Activated T-helper 2 cell treated with anti-CD3 and anti-CD28 coated beads, Interferon-gamma antibody, Interleukin-2, Interleukin-4, amounts not matched to agents 10 μg/mL and 5 μg/mL and 100 μg/mL, durations not matched to agents 14 hours and 24 hours and 36 hours (primary cell): ENCODE measurements at places on chromosomes 2 and 18.

- H3K4me3 ChIP-seq = no peak overlapping the region
- DNase-seq = no peak
- peaks cover 2% of the 10 kb centered on the region for H3K36me3 ChIP-seq
These were observed 801 bp downstream of the OSR1 start for GRCh38 chr2:19357402-19358241.

GRCh38 chr2:122074201-122074600 is 318.8 kb downstream of the TSN start:
- H3K4me3 ChIP-seq = no peak overlapping the region
- no peak for DNase-seq
- no peak overlapping the region for H3K27ac ChIP-seq
- H3K4me1 ChIP-seq = no peaks in the 10 kb centered on the region
- H3K27me3 ChIP-seq = no peaks in the 10 kb centered on the region

DNA sequence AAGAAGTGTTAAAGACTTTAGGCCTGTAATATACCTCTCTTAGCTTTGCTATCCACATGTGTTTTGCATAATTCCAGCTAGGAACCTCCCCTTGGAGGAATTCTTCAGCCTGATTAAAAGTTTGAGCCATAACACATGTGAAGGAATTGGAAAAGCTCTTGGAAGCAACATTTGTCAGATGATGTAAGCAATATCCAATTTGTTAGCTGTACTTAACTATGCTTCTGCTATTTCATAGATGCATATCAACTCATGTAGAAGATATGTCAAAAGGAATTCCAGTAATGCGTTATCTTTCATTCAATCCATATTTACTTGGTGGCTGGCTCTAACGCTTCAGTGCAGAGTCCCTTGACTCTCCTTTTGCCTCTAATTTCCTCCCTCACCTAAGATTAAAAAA is 46.2 kb downstream of the PKP4 start:
- no peak overlapping the region for H3K27ac ChIP-seq
- no peaks in the 10 kb centered on the region for H3K36me3 ChIP-seq
- peaks cover 10% of the 10 kb centered on the region for H3K4me1 ChIP-seq
- H3K27me3 ChIP-seq = no peaks in the 10 kb centered on the region
- H3K4me3 ChIP-seq = no peak overlapping the region
- DNase-seq = no peak

GRCh38 chr2:46814160-46814961 is 101.2 kb downstream of the MCFD2 start:
- H3K4me1 ChIP-seq = peaks cover 1% of the 10 kb centered on the region
- H3K36me3 ChIP-seq = no peaks in the 10 kb centered on the region
- peaks cover 18% of the 10 kb centered on the region for H3K27me3 ChIP-seq

DNA sequence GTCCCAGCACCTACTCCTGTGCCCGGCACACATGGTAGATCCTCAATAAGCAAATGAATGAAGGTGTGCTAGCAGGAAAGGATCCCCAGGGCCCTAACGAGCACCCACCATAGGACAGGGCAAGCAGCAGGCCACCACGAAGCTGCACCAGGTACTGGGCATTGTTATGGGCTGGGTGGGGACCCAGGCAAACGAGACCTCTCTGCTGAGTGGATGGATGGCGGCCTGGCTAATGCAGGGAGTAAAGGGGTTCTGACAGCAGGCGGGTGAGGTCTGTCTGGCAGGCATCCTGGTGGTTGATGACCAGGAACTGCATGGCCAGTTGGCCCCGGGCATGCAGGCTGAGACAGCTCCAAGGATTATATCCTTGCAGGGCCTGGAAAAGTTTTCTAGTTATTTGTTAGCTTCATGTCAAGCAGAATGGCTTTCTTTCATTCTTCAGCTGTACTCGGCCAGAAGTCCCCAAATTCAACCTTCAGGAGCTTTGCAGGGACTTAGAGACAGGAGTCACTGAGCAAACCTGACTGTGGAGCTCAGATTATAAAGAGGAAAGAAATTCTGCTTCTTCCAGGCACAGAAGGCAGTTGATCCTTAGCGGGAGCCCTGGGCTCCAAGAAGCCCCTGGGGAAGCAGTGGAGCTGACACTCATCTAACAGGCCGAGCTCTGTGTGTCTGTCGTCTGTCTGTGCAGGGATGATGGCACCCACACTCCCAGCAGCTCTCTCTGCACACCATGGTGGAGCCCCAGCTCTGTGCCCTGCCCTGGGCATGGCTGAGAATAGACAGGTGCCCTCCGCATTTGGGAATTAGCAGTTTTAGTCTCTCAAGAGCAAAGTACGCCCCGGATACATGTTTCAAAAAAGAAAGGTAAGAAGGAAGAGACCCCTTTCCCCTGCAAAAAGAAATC is 51.2 kb downstream of the SDC1 start:
- no peaks in the 10 kb centered on the region for H3K4me1 ChIP-seq
- no peak overlapping the region for H3K4me3 ChIP-seq
- DNase-seq = no peak
- H3K27ac ChIP-seq = no peak overlapping the region

DNA sequence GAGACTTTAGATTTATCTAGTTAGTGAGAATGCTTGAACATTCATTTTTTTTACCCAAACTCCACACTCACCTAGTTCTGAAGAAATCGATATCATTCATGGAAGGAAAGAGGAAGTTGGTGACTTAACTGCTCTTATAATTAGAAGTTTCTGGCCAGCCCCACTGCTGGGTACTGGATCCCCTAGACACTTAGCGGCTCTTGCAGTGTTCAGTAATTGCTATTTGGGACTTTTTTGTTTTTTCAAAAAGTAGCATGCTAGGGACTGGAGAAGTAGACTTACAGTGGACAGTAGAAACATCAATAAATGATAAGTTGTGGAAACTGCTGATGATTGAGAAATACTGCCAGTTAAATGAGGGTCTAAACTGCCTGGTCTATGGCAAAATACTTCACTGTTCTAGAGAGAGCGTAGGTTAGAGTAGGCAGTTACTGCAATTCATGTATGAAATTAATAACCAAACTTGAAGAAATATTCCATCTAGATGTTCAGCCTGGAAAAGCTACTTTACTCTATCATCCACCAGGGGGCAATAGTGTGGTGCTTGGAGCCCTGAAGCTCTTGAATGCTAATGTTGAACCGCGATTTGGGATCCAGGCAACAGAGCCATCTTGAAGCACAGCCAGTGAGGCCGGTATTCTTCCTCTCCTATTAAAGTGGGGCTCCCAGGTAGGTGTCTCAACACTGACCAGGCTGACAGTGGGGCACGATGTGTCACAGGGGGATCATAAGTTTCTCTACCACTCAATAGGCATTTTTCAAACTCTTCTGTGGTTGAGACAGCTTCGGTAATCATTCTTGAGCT is 146.1 kb upstream of the SESTD1 start:
- H3K4me3 ChIP-seq = no peak overlapping the region
- H3K27ac ChIP-seq = no peak overlapping the region
- DNase-seq = no peak
- H3K4me1 ChIP-seq = peaks cover 9% of the 10 kb centered on the region
- no peaks in the 10 kb centered on the region for H3K36me3 ChIP-seq

DNA sequence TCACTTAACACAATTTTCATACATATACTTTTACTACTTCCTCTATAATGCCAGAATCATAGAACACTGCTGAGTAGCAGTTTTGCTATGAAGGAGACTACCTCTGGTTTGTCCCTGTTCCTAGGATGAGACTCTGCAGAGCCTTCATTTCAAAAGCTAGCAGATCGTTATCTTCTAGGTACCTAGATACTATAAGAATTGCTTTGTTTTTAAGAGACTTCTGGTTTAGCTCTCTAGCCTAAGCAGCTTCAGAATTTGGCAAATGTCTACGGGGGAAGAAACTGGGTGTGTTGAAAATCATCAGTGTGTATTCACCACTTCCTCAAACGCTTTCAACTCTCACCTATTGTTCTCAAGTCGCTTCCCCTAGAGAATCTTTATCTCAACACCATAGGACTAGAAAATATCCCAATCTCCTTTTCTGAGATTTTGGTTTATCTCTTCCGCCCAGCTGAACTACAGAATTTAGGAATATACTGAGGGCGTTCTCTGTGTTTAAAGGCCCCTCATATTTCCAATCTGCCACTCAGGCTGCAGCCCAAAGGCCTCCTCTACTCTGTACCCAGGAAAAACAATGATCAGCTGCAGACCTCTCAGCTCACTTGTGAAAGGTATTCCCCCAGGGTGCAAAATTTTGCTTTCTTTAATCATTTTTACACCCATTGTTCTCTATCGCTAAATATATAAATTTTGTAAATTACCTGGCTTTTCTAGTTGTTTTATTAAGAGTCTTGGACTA is 28.7 kb downstream of the SMAD2 start:
- no peak for DNase-seq
- H3K36me3 ChIP-seq = peaks cover 90% of the 10 kb centered on the region
- peaks cover 85% of the 10 kb centered on the region for H3K4me1 ChIP-seq
- peak overlapping the region; percentile 87 for H3K27ac ChIP-seq
- no peaks in the 10 kb centered on the region for H3K27me3 ChIP-seq

GRCh38 chr2:112121682-112122254 is 16.4 kb upstream of the FBLN7 start:
- no peak for DNase-seq
- peaks cover 6% of the 10 kb centered on the region for H3K4me1 ChIP-seq
- H3K27me3 ChIP-seq = no peaks in the 10 kb centered on the region
- peaks cover 14% of the 10 kb centered on the region for H3K36me3 ChIP-seq
- no peak overlapping the region for H3K4me3 ChIP-seq

DNA sequence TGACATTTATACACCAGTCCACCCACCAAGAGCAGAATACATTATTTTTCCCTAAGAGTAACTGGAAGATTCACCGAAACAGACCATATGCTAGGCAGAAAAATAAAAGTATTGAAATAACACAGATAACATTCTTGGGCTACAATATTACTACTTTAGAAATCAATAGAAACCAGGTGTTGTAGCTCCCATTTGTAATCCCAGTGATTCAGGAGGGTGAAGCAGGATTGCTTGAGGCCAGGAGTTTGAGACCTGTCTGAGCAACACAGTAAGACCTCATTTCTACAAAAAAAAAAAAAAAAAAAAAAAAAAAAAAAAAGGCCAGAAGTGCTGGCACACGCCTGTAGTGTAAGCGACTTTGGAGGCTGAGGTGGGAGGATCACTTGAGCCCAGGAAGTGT is 9.6 kb downstream of the ICA1L start:
- no peak for DNase-seq
- H3K36me3 ChIP-seq = no peaks in the 10 kb centered on the region
- H3K27me3 ChIP-seq = no peaks in the 10 kb centered on the region
- H3K27ac ChIP-seq = no peak overlapping the region

GRCh38 chr18:56233595-56233994 is 404.8 kb downstream of the TXNL1 start:
- no peak overlapping the region for H3K4me3 ChIP-seq
- no peaks in the 10 kb centered on the region for H3K4me1 ChIP-seq
- H3K27me3 ChIP-seq = peaks cover 5% of the 10 kb centered on the region
- H3K27ac ChIP-seq = no peak overlapping the region
- no peak for DNase-seq

DNA sequence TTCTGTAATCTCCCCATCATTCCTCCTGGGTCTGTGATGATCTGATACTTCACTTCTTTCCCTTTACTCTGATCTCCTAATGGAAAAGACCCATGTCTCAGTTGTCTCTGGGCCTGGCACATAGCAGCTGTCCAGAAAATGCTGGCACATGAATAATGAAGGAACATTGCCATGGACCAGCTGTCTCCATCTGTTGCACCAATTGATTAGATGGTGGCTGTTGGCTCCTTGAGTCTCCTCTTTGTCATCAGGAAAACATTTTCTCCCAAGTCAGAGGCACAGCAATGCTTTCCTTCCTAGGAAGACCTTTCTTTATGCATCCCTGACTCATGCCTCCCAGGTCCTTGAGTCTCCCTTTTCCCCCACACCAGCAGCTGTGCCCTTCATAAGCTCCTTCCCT is 286.2 kb upstream of the CXCR4 start:
- H3K27me3 ChIP-seq = peaks cover 45% of the 10 kb centered on the region
- no peak overlapping the region for H3K27ac ChIP-seq
- H3K36me3 ChIP-seq = no peaks in the 10 kb centered on the region
- H3K4me3 ChIP-seq = no peak overlapping the region
- no peak for DNase-seq

DNA sequence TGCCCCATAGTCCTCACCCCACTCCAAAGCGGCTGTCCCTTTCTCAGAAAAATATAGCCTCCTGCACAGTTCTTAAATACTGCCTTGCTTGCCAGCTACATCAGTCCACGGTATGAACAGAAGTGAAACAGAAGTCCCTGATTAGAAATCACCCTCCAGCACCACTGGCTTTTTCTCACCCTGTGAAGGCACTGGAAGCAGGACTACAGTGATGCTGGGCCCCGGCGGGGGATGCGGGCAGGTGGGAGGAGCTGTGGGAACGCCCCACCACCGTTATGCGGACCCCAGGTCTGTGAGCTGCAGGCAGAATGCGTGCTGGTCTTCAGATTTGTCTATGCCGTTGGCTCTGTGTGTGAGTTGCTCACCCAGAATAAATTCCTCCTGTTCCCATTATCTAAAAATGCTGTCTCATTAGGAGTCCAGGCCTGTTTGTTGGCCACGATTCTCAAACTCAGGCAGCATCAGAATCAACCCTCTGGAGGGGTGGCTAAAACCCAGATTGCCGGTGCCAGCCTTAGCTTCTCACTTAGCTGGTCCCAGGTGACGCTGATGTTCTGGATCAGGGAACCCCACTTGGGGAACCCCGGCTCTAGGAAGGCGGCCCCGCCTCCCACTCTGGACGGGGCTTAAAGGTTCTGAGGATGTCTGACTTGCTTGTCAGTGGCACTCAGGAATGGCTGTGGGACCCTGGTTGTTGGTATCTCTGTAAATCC is 224.8 kb upstream of the PXDN start:
- no peak for DNase-seq
- no peak overlapping the region for H3K4me3 ChIP-seq
- H3K36me3 ChIP-seq = no peaks in the 10 kb centered on the region
- H3K27me3 ChIP-seq = no peaks in the 10 kb centered on the region

DNA sequence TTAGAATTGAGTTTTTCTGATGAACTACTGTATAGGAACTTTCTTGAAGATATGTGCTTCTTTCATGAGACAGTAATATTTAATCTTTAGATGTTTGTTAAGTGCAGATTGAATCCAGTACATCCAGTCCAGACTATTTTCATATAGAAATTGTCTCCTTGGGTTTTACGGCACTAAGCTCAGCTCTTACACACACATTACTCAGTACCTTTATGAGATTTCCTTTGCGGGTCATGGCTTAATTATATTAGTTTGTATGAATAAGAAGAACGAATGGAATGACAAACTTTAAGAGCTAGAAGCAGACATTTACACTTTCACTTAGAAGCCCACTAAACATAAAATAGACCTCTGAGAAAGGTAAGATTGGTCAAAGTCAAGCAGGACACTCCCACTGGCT is 223.3 kb upstream of the THUMPD2 start:
- H3K27ac ChIP-seq = no peak overlapping the region
- H3K4me1 ChIP-seq = peaks cover 19% of the 10 kb centered on the region
- no peak for DNase-seq
- no peak overlapping the region for H3K4me3 ChIP-seq
- no peaks in the 10 kb centered on the region for H3K27me3 ChIP-seq

DNA sequence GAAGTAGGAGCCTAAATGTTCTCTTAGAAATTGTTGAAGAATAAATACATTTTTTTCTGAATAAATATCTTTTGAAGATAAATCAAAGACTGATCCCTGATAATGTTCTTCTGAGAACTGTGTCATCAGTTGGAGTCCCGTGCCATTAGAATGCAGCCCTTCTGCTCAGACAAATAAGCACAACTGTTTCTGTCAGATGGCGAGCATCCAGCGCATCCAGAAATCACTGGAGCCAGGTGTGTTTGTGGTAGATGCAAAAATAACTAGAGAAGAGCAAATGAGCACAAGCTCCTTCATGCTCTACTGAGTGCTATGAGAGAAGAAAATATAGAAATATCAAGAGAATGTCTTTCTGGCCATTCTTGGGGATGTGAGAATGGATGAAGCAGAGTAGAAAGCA is 573.7 kb downstream of the THSD7B start:
- no peaks in the 10 kb centered on the region for H3K27me3 ChIP-seq
- H3K27ac ChIP-seq = no peak overlapping the region
- H3K4me3 ChIP-seq = no peak overlapping the region
